ENCODE measurements at places on chromosomes 12 and 14.

GRCh38 chr12:112979041-112979680, 842 bp downstream of the OAS2 start:
- no peak for DNase-seq

- no peak for DNase-seq
Observed at GRCh38 chr14:79920180-79920692, 291.1 kb downstream of the DIO2 start.

- peak; percentile 19 for DNase-seq
Observed at GRCh38 chr12:69509904-69510827, 40.0 kb downstream of the FRS2 start.

DNA sequence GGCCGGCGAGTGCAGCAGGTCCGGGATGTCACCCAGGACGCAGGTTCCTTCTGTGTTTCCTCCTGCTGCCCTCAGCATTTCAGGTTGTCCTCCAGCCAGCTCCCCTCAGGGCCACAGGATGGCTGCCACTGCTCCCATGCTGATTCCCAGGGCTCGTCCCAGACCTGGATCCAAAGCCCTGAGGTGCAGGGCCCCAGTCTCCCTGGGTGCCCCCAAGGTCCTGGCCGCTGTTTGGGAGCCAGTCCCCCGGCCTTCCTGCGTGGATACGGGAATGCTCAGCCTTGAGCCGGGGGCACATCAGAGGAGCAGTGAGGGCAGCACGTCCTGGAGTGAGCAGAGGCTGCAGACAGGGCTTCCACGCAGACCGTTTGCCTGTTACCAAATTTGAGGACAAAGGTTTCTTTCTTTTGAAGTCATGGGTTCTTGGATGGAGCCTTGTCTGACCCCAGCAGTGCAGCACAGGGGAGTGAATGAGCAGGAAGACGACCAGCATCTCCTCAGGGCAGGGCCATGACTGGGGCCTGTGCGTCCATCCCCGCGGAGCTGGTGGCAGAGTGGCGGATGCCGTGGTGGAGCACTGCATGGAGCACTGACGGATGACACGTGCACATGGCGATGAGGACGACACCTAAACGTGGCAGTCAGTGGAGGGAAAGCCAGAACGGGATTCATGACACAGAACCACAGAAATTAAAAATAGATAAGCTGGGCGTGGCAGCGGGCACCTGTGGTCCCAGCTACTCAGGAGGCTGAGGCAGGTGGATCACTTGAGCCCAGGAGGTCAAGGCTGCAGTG, 12.5 kb upstream of the CACNA2D4 start:
- DNase-seq = no peak

DNA sequence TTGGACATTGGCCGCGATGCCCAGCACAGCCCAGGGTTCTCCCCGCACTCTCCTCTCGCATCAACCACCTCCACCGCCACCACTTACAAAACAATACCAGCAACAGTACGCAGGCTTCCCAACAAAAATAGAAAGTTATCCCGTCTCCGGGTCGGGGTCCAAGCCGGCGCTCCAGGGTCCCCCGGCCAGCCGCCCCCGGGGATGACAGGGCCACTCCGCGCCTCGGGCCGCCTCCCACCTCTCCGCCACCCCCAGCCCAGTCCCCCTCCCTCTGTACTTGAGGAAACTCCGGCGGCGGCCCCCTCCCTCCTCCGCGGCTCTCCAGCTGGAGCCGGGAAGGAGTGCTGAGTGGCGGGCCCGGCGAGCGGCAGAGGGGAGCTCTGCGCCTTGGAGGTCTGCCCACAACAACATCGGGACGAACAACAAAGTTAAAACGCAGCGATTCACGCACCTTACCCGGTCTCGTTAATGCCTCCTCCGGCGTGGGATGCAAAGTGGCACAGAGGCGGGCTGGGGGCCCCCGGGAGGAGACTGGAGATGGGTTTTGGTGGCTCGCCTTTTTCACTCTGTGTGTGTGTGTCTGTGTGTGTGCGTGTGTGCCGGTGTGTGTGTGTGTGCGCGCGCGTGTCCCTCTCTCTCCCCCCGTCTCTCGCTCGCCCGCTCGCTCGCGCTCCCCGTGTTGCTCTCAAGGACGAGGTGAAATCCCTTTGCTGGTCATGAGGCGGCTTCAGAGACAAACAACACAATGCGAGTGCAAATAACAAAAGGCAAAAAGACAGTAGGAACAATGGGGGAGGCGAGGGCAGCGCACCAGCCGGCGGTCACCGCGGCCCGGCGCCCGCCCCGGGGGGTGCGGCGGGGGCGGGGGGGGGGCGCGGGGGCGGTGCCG, 386.8 kb downstream of the BCAT1 start:
- peak; percentile 41 for DNase-seq

DNA sequence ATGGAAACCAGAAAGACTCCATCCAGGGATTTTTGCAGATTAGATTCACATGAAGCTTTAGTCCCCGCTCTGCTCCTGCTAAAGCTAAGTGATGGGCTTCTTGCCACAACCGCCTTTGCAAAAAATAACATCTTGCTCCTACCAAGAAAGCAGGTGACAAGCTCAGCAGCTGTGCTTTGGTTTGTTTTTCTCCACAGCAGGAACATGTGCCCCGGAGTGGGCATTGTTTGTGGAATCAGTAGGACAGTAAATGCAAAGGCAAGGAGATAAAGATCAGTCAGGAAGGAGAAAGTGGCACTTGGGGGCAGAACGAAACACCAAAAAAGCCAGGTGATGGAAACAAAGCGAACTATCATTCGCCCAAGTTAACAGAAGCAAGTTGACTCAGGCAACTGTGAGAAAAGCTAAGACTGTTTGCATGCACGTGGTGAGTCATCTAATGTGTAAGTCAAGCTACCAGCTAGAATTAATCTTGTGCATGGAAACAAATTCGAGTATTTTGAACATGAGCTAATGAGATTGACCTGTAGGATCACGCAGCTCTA, 165.5 kb upstream of the PLXNC1 start:
- no peak for DNase-seq

DNA sequence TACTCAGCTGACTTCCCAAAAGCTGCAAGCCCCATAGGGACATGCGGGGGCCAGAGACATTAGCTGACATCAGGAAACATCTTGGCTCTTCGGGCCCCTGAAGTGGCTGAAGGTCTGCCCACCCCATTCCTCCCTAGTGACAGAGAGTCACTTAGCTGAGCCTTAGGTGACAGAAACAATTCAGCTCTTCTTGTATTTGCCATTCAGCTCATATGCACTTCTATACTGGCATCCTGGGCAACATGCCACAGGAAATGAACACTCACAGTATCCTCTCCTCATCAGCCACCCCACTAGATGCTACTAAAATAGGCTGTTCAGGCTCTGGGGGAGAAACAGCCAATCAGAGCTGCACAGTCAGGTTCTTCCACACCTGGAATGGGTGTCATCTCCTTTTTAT, 3.4 kb downstream of the DCTN2 start:
- no peak for DNase-seq

DNA sequence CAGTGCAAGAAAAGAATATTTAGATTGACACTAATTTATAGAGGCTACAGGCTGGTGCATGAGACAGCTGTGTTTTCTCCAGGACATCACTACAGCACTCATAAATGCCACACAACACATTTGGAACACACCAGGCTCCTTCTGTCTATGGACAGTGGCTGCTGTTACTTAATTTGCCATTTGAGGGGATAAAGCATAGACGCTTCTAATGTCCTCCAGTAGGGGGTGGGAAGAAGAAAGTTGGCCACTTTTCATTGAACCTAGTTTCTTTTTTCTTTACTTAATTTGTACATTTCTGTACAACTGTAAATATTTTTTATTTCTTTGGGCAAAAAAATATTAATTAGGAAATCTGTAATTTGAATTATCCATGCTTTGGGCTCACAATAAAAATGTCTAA, 12.4 kb upstream of the RTN1 start:
- DNase-seq = no peak

DNA sequence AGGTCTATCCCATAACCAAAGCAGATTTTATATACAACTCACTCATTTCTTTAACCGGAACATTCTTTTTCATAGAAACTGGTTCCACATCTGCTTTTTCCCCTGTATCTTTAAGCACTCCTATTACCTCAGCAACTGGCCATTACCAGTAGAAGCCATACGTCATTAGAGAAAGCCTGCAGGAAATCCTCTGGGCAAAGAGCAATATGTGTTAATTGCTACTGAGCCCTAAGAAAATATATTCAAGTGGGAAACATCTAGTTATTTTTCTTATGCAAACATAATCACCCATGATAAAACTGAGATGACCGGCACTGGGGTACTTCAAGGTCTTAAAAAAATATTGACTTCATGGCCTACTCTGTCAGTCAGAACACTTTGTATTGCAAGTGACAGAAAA, 28.2 kb upstream of the CPSF6 start:
- DNase-seq = no peak

DNA sequence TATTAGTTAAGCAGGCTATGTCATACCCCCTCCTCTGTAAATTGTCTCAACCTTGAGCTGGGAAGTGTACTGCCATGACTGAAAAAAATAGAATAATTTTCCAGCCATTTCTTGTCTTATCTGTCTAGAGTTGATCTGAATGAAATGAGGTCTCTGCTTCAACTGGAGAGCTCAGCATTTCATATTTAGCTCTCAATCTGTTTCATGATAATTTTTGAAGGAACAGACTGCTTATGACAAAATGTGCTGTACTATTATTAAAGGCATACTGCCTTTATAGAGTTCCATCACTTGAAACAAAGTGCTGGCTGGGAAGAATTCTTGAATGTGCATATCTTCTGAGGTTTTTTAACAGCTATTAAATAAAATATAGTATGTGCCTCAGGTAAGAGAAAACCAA, 19.1 kb downstream of the PTPRO start:
- no peak for DNase-seq

DNA sequence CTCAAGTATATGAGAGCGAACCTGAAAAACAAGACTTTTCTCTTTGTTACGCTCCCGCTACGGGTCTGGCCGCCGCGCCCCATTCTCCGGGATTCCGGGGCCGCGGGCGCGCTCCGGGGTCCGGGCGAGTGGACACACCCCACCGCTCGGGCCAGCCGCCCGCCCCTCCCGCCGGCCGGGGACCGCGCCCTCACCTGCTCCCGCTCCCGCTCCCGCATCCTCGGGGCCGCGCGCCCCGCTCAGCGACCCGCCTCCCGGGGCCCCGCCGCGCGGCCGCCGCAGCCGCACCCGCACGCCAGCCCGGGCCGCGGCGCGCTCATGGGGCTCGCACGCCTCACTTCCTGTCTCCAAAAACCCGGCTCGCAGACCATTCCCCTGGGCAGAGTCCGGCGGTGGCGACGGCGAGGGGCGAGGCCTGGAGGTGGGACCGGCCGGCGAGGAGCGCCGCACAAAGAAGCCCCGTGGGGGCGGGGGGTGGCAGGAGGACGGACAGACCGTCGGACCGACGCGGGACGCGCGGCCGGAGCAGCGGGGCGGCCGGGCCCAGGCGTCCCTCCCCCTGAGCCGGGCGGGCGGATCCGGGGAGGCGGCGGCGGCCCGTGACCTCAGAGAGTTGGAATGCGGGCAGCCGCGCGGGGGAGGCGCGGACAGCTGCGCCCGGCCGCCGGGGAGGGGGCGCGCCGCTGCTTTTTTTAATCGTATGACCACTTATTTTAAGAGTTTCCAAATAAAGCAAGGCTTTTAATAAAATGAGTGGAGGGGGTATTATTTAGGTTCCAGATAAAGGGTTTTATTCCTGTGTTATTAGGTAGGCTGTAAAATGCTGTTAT, at the start of gene PTPN21:
PTPN21 (minus strand) TSS at position 551 of the 830 bp plus-strand sequence. CDS start 4,590 bp downstream, outside the sequence.
- DNase-seq = peak; percentile 15

- DNase-seq = no peak
Observed at GRCh38 chr12:84047881-84048280, 864.7 kb downstream of the SLC6A15 start.

DNA sequence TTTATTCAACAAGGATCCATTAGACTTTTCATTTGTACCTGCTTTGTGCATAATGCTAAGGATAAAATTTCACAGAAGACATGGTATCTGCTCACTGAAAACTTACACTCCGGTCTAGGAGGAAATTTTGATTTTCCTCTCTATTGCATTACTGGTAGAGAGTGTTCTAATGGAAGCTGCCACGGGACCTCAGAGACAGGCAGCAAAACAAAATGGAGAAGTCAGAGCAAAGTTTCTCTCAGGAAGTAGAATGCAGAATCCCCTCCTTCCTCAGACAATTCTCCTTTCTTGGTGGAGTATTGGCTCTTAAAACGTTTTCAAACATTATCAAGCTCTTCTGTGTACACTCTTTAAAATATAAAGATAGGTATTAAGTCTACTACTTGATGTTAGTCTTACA, 12.3 kb downstream of the CLEC2B start:
- no peak for DNase-seq

GRCh38 chr12:570435-570920, 92.8 kb downstream of the NINJ2 start:
- DNase-seq = no peak

DNA sequence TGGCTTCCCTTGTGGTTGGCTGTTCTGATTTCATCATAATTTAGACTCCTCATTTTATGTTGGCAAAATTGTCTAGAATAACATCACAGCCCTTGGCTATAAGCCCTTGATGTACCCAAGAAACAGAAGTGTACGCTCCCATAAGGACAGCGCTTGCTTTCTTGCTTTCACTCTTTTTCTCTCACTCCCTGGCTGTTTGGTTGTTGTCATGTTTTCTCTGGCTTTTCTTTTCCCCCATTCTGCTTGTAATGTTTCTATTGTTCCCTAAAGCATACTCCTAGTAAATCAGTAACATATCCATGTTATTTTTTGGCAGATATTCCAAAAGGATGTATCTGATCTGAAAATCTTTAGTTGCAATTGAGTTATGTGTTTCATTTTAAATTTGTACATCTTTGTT, 530.5 kb downstream of the NOVA1 start:
- no peak for DNase-seq

DNA sequence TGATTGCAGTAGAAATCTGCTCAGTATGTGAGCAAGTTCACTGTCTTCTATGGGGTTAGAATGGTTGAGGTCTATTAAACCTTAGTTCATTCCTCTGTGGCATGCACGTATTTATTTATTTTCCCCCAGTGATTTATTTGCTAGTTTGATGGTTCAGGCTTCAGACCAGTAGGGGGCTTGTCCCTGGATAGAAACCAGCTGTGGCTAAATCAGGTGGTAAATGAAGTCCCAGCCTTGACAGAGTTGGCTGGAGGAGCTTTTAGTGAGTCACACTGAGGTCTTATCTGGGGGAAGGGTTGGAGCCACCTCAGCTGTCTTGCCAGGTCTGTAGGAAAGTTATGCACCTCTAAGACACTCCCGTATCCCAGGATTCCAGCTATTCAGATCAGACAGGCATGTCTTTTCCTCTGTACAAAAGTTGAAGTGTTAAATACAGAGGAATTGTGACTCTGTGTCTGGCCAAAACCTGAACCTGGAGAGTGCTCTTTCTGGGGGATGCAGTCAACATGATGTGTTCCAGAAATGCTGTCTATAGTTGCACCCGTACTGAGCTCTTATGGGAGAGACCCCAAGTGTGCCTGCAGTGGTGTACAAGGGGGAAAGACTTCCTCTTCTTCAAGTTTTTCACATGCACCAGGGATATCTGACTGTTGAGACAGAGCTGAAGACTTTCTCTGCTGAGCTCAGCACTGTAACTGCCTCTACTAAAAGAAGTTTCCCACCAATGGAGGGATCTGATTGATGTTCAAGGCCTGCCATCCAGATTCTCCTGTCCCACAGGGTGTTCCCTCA, 1322.1 kb downstream of the TMEM121 start:
- DNase-seq = no peak

DNA sequence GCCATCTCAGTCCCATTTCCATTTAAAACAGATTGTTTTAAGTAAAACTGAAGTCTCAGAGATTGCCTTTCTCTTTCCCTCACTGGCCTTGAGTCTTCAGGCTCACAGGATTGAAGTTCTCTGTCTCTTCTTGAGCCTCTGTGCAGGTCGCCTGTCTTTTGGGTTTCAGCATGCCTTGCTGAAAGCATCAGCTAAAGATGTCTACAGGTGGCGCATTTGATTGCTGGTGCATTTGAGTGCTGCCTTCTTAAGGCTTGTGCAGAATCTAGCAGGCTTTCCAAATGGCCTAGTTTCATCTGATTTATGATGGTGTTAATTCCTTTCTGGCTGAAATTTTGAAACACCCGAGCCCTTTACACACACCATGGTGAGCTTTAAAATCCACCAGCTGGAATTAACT, 1062.2 kb upstream of the FBXO33 start:
- no peak for DNase-seq

Measured in NCI-H1930 (cell line).